Stimulated activated CD4-positive, alpha-beta T cell treated with anti-CD3 and anti-CD28 coated beads, Interleukin-4, amount 100 ng/mL, for 4 hours (primary cell): ENCODE measurements at places on chromosomes 5 and 9.

DNA sequence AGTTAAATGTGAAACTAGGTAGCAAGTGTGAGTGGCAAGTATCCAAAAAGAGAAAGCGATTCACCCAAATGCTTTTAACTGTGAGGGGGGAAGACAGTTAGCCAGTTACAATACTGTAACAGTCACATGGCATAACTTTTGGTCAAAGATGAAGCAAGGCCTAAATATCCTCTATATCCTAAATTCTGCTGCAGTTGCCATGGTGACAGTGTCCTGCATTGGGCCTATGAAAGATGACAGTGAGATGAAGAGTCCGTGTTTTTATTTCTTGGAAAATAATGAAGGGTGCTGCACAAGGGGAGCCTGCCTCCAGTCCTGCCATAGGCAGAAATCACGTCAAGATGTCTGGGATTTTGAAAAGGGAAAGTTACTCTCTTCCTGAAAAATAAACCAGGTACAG lies 534.6 kb downstream of the NTRK2 start:
- DNase-seq: no peak

- no peak for DNase-seq
These were observed 517.6 kb downstream of the BNC2 start for GRCh38 chr9:16352791-16353401.

GRCh38 chr9:109889456-109889855 lies 109.5 kb downstream of the PALM2AKAP2 start:
- DNase-seq: no peak

DNA sequence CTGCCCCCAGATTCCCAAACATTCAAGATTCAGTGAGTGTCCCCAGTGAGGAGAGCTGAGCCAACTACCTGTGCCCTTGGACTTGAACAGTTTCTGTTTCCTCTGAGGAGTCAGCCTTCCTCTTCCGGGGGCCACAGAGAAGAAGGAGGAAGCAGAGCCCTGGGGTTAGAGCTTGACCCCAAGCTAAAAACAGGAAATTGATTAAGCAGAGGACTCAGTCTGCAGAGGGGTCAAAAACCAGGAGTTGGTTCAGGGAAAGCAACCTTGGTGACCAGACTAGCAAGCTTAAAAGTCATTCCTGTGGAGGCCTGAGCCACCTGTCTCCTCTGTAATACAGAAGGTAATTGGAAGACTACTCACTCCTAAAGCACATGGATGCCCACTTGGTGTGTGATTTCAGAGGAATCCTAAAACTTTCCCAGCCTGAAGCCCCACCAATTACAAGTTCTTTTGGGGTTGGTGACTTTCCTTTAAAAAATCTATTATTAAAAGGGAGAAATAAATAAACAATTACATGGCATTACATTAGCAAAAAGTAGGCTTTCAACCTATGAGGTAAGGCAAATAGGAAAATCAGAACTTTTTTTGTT lies 64.2 kb upstream of the SELENOP start:
- no peak for DNase-seq

DNA sequence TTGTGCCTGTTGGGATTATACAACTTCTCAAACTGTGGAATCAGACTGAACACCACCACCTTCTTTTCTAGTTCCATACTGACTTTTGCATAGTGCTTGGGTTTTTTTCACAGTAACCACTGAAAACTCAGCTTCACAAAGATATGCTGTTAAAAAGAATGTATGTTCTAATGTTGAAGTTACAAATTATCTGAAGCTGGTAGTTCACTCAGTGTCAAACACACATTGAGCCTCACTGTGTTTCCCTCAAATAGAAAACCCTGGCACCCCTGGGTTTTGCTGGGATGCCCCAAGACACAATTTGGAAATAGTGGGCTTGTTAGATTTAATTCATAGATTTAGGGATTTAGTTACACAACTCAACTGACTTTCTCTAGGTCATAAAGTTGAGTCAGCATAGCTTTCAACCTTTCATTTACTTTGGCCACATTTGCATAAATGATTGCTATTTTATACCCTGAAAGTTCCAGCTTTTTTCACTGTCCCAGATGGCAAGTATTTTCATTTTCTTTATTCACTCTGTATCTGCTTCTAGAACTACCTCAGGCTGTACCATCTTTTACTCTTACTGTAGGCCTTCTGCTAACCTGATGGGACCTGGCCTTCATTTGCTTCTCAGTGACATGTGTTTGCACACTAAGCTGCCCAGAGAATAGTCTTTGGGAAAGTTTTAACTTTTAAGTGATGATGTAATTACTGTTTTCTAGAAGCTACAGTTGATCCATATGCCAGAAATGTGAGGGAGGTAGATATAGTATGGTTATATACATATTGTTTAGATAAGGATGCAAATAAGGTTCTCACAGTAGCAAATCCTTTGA lies 115.1 kb downstream of the CDC42SE2 start:
- DNase-seq: no peak
